Stimulated activated CD4-positive, alpha-beta T cell treated with anti-CD3 and anti-CD28 coated beads, Interleukin-1b, Interleukin-23, amount 100 ng/mL, for 48 hours (primary cell): ENCODE measurements at places on chromosomes 2 and 18.

- DNase-seq = no peak
These were observed 264.4 kb downstream of the KCNE4 start for GRCh38 chr2:223316342-223316741.

- DNase-seq = no peak
These were observed 22.4 kb downstream of the RRM2 start for GRCh38 chr2:10144771-10145518.

GRCh38 chr2:168165397-168165796 is 82.0 kb downstream of the STK39 start:
- DNase-seq = peak; percentile 24

DNA sequence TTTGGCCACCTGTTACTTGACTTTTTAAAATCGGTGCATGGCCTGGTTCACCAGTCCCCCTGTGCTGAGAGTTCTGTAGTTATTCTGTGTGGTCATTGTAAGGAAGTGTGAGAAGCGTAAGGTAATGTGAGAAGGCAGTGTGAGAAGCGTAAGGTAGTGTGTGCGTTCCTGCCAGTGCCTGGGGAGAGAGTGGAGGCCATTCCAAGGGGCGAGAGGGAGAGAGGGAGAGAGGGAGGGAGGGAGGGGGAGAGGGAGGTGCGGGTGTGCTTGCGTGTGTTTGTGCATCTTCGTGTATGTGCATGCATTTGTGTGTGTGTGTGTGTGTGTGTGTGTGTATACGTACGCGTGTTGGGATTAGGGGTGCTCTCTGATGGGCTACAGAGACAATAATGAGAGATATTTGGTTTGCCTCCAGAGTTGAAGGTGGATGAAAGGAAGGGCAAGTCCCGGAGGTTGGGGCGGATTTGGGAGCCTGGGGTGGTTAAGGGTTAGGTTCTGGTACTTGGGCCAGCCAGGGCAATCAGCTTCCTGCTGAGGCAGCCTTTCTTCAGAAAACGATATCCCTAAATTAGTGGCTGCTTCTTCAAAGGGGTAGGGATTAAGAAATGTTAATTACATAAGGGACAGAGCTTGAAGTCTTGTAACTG is 53.7 kb downstream of the SGPP2 start:
- no peak for DNase-seq

DNA sequence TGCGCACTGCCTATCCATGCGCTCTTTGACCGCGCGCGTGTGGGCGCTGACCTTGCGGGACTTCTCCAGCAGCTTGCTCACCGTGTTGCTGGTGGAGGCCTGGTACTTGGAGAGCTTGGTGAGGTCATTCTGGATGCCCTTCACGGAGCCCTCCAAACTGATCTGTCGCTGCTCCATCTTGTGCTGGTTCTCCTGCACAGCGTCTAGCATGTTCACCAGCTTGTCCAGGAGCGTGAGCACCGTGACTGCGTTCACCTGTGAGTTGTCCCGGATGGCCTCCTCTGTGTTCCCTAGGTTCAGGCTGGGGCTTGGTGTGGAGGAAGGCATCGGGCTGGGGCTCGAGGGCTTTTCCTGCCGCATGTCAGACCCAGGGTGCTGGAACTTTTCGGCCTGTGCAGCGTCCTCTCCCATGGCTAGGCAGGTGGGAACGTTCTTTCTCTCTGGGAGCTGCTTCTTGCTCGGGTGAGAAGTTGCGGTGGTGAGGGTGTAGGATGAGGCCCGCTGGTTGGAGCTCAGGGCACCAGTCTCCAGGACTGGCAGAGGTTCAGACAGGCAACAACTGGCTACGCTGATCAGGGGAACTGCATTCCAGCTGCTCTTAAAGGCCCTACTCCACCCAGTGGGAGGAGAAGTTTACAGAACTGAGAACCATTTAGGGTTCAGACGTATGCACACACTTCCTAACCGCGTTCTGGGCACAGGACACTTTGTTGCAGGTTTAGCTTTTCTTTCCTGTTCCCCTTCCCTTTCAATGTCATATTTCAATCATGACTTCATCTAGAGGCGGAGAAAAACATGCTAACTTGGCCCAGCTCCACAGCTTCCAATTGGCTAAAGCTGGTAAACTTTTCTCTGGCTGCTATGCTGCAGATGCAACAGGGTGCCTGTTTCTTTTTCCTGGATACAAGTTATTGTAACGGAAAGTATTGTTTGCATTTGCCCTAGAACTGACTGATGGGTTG is at the start of gene CAVIN2:
Gene CAVIN2, minus strand, starts transcription at position 574 of the 962 bp plus-strand sequence. Its CDS starts 163 bp downstream, at position 411.
- DNase-seq = no peak

- DNase-seq = no peak
These were observed 440.5 kb downstream of the NBAS start for GRCh38 chr2:15120631-15121030.

DNA sequence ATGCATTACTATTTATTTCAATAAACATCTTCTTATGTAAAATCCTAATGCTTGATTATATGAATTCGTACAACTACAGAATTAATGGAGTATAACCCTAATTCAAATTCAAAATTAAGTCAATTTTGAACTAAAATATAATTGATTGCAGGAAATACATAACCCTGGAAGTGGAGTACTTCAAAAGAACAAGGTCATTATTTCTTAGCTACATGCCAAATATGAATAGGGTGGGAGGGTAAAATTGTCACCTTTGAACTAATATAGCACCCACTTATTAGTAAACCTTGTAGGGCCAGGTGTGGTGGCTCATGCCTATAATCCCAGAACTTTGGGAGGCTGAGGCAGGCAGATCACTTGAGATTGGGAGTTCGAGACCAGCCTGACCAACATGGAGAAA is 895.4 kb upstream of the ACVR2A start:
- DNase-seq = no peak
